Mesothelial cell of epicardium (in vitro differentiated cells): ENCODE measurements at places on chromosomes 5 and 9.
A peak's percentile ranks its signal among the peaks of the same experiment; 100 is the strongest.

DNA sequence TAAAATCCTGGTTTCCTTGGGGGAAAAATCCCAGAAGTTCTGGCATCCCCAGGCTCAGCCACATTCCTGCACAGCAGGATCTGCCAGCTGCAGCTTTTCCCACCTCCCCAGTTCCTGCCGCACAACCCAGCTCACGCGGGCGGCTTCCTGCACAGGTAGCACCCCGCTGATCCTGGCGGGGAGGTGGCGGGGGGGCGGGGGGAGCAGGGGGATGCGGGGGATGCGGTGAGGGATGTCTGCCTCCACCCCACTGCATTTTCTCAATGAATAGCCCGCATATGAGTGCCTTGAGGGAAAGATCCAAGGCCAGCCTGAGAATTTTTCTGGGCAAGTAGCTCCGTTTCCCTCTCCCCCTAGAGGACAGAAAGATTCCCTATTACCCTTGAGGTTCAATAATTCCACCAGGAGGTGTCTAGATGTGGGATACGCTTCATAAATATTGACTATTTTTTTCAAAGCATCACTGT lies 21.1 kb downstream of the GFPT2 start:
- no peak for DNase-seq

DNA sequence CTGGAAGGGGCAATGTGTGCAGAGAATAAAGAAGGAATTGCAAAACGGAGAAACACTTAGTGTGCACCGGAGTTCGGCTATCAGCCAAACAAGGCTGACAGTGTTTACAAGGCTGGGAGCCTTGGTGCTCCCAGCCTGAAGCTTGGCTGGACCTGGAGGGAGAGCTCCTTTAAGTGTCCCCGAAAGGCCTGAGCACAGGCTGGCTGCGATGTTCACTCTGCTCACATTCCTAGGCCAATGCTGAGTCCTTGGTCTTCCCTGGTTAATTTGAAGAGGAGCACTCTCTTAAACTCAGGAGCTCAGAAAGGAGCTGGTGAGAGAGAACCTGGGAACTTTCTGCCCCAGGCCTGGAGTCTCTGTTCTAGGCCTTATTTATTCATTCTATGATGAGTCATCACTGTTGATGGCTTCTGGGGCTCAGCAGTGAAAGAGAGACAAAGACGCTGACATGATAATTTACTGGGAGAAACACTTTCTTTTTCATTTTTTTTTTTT lies 88.6 kb upstream of the MYO10 start:
- DNase-seq = no peak

DNA sequence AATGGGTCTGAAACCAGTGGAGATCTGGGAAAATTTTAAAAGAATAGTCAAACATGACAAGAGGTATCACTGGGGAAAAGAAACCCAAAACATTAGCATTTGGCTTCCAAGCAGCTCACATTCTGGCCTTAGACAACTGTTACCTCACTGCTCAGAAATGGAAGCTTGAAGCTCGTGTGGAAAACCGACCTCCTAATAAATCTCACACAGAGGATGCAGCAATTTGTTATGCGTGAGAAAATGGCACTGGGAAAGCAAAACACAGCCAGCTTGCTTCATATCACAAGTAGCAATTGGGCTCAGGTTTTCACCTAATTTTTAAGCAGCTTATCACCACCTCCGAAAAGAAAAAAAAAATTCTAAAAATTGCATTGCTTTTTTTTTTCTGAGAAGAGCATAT lies 103.3 kb upstream of the TAS2R1 start:
- DNase-seq = no peak

- DNase-seq = no peak
Observed at GRCh38 chr5:171107669-171108068, 201.4 kb upstream of the TLX3 start.

DNA sequence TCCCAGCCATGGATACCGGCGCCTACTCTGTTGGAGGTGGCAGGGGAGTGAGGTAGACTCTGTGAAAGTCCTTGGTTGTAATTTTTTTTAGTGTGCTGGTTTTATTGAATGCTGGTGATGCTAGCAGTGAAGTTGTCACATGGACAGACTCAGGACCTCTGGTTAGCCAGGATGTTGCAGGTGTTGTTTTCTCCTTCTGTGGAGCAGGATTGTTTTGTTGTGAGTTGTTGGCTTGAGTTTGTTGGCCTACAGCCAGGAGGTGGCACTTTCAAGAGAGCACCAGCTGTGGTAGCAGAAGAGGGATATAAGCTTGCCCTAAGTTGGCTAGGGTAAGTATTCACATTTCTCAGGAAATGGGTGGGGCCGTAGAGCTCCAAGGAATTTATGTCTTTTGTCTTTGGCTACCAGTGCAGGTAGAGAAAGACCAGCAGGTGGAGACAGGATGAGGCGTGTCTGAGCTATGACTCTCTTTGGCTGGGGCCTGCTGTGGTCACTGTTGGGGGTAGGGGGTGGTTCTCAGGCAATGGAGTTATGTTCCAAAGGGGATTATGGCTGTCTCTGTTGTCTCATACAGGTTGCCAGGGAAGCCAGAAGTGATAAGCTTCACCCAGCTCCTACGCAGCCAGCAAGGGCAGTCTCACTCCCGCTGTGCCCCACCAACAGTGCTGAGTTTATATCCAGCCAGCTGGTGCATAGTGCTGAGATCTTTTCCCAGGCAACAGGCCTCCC lies 248.7 kb downstream of the TAF11L14 start:
- no peak for DNase-seq

- DNase-seq = no peak
Observed at GRCh38 chr5:57171816-57172465, 1.9 kb upstream of the GPBP1 start.

GRCh38 chr5:6632324-6632887 lies 438 bp downstream of the NSUN2 start:
- no peak for DNase-seq

DNA sequence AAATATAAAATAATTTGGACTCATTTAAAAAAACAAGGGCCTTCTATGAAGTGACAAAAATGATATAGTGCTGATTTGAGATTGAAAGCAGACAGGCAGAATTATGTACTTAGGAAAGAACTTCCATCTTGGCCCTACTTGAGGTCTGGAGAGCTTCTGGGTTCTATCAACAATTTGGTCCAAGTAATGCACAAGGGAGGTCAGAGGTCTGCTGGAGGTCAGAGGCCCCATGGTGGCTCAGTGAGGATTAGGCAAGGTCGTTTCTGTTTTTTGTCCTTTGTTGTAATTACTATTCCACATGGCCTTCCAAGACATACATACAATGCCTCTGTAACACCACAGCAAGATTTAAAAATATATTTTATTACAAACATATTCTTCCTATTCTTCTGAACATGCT lies 37.2 kb downstream of the NUDT12 start:
- no peak for DNase-seq

DNA sequence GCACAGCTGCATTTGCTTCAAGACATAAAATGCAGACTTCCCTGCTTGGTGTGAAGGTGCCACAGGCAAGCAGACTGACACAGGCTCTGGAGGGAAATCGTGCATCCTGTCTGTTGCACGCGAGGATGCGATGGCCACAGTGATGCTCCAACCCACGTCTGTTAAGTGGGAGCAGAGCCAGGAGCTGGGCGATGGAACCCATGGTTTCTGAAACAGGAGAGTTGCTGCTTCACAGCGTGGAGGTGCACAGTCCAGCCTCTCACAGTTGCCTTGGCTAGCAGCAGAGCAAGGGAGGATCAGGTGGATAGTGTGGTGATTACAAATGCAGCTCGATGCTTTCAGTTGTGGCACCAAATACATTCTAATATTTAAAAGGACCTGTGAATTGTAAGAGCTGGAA lies 108.8 kb downstream of the TENT4A start:
- DNase-seq = no peak

DNA sequence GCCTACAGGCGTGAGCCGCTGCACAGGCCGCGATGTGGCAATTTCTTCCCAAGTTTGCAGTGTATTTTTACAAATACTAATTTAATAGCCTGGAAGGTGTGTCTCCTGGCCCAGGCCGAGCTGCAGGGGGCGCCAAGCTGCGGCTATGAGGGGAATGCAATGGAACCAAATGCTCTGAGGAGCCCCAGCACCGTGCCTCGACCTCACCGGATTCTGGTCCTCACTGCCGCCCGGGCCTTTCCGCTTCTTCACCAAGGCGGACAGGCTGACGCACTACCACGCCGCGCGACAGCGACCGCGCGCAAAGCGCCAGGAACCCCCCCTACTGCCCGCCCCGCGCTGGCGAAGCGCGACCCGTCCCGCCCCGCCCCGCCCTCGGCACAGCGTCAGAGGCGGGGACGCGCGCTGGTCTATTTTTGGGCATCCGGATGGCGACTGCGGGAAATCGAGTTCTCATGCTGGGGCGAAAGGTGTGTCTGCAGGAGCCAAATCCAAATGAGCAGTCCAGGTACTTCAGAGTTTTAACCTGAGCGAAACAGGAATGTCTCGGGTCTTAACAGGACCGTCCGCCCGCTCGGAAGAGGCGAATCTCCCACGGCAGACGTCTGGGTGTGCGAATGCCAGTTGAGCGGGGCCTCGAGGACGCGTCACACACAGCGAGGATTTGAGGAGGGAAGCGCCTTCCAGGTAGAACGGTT lies 31.7 kb upstream of the PRXL2C start:
- DNase-seq = peak; percentile 56

- DNase-seq = no peak
Observed at GRCh38 chr5:149760854-149761187, 30.7 kb downstream of the PPARGC1B start.
